EH (cell line): ENCODE measurements at places on chromosomes 1 and 21.

- no peak for DNase-seq
Observed at GRCh38 chr1:224160171-224160682, 22.8 kb upstream of the DEGS1 start.

DNA sequence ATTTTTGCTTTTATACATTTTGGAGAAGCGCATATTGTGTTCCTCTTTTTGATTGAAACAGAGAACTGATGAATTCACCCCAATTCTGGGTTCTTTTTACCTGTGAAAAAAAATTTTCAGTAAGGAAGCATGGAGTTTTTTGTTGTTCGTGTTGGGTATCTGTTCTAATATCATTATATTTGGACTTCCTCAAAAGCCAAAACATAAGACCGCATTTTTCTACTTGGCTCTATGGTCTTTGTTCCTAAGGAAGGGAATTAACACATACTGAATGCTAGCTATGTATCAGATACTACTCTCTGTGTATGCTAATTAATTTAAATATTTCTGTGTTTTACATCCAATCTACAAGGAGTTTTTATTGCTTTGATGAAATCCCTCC lies 12.9 kb downstream of the EPB41 start:
- DNase-seq: no peak

DNA sequence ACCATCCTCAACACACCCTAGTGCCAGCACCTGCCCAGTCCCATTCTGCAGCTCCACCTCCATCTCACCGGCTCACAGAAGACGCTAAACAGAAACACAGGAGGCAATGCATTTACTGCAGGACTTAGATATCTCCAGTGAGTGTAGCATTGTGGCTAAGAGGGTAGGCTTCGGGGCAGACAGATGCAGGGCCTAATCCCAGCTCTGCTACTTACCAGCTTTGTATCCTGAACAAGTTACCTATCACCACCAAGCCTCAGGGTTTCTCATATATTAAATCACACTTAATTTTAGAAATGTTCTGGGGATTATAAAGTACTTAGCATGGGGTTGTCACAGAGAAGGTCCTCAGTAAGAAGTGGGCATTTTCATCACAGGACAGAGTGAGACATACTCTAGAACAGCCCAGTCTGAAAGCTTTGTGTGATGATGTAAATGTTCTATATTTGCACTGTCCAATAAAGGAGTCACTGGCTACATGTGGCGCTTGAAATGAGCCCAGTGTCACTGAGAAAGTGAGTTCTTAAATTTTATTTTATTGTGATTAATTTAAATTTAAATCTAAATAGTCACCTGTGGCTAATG lies 149.3 kb upstream of the C8B start:
- no peak for DNase-seq

DNA sequence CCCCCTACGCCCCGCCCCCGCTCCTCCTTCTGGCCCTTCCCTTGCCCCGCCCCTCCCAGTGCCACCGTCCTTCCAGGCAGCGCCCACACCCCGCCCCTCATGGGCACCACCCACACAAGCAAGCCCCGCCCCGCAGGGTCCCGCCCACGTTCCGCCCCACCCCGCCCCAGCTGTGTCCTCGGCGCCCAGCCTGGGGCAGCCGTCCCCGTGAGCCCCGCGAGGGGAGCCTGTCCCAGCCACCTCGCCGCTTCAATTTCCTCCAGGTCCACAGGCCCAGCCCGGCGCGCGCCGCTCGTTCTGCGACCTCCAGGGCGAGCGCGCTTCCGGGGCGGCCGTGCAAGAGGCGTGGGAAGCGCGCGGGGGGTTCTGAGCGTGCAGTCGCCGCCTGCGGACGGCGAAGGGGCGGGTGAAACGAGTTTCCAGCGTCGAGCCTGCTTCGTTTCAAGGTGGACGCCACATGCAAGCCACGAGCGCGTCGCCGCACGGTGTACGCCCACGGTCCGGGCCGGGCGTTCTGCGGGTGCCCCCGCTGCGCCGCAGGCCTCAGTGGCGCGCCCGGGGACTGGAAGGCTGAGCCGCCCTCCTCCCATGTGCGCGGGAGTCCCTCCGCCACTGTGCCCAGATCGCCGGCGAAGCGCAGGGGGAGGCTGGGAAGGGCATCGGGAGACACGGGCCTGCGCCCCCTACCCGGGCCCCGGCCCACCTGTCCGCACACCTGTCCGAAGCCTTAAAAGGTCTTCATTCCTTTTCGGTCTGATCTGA lies 10.8 kb upstream of the FAAP20 start:
- DNase-seq: peak; percentile 94

DNA sequence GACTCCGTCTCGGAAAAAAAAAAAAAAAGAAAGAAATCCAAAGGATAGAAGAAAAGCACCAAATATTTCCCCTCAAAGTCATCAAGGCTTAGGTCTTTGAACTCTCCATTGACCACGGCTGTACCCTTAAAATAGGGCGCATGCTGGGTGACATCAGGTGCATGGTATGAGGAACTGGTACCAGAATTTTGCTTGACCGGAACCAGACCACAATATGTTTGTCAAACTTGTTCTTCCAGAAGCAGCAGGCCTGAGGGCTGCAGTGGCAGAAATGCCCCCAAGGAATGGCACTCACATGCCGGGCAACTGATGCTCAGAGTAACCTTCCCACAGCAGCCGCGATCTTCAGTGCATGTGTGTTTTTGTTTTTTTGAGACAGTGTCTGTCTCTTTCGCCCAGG lies 21.0 kb downstream of the RCC1 start:
- peak; percentile 66 for DNase-seq

DNA sequence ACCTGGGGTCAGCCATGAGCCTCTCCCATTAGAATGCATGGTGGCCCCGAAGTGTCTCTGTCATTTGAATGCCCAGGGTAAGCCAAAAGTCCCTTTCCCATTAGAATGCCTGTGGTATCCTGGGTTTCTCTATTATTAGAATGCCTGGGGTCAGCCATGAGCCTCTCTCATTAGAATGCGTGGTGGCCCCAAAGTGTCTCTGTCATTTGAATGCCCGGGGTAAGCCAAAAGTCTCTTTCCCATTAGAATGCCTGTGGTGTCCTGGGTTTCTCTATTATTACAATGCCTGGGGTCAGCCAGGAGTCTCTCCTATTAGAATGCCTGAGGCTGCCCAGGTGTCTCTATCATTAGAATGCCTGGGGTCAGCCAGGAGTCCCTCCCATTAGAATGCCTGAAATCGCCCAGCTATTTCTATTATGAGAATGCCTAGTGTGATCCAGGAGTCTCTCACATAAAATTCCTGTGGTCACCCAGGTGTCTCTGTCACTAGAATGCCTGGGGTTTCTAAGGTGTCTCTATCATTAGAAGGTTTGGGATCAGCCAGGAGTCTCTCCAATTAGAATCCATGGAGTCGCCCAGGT lies 65.5 kb downstream of the RNF187 start:
- DNase-seq: no peak

GRCh38 chr1:62391369-62391971 lies 45.4 kb upstream of the USP1 start:
- peak; percentile 26 for DNase-seq

GRCh38 chr1:236287757-236288619 lies 6.2 kb upstream of the ERO1B start:
- DNase-seq: peak; percentile 74

DNA sequence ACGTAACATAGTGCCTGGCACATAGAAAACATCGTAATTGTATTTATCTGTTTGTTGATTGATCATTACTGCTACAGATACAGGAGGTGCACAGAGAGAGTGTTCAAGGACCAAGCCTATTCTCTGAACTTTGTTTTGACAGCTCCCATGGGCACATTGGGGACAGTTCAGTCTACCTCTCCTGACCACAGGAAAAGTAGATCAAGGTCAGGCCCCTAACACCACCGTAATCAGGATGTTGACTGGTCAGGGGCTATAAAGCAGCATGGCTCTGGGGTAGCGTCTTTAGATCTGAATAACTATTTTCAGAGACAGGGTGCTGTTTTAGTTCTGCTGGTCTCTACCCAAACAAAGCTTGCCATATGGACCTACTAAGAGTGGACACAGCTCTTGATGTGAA lies 223.1 kb upstream of the IRF2BP2 start:
- DNase-seq: no peak

DNA sequence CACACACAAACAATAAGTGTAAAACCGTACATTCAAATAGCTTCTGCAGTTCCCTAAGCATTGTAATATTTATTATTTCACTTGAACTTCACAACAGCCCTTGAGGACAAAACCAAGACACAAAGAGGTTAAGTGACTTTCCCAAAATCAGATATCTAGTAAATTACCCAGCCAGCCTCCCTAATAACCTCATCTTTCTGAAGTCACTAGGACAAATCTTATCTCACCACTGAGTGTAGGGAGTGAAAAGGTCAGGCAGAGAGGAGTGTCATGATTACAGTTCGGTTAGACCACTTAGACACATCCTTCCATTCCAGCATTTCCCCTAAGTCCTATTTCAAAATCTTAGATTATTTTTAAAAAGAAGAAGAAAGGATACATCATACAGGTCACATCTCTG lies 377.3 kb upstream of the NFIA start:
- DNase-seq: no peak

- no peak for DNase-seq
Observed at GRCh38 chr1:45381243-45381642, 41.0 kb upstream of the MUTYH start.

DNA sequence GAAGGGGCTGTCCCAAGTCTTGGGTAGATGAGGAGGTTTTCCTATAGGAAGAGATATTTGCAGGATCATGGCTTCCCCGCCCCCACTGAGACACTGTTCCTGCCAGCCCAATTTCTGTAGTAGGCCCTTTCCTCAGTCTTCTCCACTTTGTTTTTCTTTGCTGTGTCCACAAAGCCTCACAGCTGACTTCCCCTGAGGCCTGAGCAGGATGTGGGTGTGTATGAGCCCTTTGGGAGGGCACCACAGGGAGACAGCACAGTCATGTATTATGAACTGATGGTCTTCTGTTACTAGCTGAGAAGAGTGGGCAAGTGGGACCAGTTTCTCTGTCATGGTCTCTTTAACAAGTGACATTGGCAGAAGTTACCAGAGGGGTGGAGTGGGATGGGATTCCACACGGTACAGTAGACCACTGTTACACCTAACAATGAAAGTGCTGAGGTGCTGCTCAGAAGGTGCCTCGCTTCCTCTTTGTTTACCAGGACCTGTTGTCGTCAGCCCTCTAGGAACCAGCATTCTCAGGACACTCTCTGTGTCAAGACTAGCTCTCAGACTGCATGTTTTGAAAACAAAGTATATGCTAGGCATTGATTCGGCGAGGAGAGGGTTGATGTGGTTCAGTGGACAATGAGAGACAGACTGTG lies 253.8 kb upstream of the HOOK1 start:
- DNase-seq: peak; percentile 26

- DNase-seq: no peak
Observed at GRCh38 chr1:32023351-32023750, 9.7 kb downstream of the KHDRBS1 start.

GRCh38 chr1:92479587-92479986 lies 7.1 kb downstream of the GFI1 start:
- DNase-seq: no peak

GRCh38 chr21:38491536-38491935 lies 6.7 kb downstream of the ERG start:
- no peak for DNase-seq

- no peak for DNase-seq
Observed at GRCh38 chr21:34979383-34979782, 69.7 kb downstream of the RUNX1 start.

GRCh38 chr1:172212124-172212523 lies 208.4 kb upstream of the C1orf105 start:
- no peak for DNase-seq

DNA sequence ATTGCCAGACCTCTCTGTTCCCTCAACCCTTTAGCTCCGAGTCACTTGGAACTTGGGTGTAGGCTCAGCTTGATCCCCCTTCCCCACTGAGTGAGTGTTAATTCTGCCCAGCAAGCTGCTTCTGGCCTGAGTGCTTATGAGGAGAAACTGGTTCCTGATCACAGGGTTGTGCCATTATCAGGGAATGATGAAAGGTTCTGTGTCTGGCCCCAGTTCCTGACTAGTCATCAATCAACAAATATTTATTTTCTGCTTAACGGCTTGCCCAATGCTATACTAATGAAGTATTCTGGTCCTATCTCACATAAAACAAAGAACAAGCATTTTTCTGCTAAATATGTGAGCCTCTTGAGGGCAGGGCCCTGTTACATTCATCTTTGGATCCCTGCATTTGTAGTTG lies 20.8 kb downstream of the CC2D1B start:
- no peak for DNase-seq

DNA sequence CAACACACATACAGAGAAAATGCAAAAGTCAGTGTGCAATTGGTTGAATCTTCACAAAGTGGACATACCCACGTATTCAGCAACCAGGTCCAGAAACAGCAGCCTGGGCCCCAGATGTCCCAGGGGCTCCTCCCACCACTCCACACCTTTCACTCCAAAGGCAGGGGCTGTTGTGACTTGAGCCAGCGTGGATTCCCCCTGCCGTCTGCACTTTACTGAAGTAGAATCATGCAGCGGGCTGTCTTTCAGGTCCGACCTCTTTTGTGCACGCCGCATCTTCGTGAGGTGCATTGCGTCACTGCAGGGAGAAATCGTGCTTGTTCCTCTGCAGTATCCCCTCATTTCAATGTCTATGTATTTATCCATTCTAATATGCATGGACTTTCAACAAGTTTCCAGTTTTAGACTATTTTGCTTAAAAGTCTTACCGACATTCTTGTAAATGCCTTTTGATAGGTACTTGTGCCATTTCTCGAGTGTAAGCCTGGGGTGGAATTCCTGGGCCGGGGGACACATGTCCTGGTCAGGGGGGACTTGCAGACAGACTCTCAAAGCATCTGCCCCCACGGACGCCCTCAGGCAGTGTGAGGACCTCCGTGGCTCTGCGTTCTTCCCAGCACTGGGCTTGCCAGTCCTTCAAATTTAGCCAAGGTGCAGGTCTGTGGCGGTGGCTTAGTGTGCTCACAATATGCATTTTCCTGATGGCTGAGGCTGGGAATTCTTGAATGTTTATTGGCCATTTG lies 29.3 kb upstream of the ACTRT2 start:
- no peak for DNase-seq

GRCh38 chr21:21813289-21813688 lies 815.1 kb downstream of the NCAM2 start:
- no peak for DNase-seq

DNA sequence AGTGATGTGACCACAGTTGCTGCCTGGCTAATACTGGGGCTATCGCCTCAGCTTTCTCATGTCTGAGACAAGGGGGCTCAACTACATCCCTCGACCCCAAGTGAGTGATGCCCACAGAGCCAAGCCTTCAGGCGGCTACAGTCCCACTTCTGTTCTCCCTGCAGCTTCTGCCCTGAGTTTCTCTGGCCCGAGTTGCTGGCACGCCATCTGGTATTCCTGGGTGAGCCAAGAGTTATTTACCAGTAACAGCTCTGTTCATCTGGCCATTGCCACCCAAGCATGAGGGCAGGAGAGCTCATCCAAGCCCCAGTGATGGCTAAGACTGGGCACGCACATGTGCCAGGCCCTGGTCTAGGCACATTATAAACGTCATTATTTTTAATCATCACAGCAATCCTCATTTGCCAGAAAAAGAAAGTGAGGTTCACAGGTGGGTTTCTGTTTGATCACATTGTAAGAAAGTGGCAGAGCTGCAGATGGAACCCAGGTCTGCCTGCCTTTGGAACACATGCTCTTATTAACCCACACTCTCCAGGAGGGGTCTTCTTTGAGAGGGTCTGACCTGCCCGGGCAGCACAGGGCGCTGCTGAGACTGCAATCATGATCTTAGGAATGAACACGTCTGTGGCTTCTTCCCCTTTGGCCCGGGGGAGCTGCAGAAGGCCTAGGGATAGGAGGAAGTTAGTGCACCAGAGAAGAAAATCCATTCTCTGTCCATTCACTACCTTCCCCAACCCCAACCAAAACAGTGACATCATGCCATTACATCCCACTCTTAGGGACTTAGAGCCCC lies 27.5 kb downstream of the KCND3 start:
- no peak for DNase-seq

- no peak for DNase-seq
Observed at GRCh38 chr1:3391711-3392110, 62.8 kb upstream of the ARHGEF16 start.
